Activated T-helper 17 cell treated with anti-CD3 and anti-CD28 coated beads, Interleukin-2, amount 50 U/mL, for 72 hours (primary cell): ENCODE measurements at places on chromosomes 4 and X. TPM values are rescaled to one million over a fixed set of nuclear protein-coding genes. Genes with fewer than 3 reads are reported as not detected.

DNA sequence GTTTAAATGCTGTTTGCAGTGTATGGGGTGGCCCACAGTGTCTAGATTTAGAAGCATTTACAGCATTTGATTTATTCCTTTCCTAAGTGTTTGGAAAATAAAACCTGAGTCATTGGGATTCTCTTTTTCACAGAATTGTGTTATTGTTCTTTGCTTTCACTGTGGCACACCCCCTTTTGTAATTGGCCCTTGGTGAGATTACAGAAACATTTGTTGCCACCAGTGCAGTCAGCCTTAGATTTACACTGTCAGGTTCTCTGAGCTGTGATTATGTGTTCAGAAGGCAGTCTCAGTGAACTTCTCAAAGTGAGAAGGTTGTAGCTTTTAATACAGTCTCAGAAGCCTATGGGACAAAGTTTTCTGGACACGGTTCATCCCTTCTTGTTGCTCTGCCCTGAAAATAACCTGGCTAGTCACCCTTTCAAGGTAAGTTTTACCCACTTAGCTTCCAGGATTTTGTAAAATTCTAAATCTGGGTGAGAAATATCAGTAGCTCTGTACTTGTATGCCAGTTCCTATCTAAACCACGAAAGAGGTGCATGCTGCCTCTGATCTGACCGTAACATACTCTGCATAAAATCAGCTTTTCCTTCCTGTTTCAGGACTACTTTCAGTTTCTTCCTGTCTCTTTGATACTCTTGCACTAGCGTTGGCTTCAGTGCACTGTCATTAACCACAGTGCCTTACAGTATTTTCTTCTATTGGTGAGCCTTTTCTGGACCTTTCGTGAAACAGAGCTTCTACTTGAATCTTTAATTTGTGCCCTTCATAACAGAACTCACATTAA is 12.6 kb downstream of the RUFY3 start:
- ATAC-seq, result peak; percentile 95

DNA sequence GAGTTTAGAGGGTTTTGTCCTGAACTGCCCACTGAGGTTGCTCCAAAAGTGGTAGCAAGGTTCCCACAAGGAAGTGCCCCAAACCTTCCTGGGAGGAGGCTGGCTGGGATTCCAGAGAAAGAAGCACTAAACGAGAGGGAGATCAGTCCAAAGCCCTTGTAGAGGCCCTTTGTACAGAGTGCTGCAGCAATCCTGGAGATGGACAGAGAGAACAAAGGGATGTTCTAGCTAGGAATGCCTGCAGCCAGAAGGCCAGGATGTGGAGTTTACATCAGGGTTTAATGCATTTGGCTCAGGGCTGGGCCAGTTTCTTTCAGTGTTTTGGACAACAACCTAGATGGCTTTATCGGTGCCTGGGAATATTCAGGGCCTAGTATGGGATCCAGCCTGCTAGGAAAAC is 2155.1 kb upstream of the AGA start:
- no peak for ATAC-seq

DNA sequence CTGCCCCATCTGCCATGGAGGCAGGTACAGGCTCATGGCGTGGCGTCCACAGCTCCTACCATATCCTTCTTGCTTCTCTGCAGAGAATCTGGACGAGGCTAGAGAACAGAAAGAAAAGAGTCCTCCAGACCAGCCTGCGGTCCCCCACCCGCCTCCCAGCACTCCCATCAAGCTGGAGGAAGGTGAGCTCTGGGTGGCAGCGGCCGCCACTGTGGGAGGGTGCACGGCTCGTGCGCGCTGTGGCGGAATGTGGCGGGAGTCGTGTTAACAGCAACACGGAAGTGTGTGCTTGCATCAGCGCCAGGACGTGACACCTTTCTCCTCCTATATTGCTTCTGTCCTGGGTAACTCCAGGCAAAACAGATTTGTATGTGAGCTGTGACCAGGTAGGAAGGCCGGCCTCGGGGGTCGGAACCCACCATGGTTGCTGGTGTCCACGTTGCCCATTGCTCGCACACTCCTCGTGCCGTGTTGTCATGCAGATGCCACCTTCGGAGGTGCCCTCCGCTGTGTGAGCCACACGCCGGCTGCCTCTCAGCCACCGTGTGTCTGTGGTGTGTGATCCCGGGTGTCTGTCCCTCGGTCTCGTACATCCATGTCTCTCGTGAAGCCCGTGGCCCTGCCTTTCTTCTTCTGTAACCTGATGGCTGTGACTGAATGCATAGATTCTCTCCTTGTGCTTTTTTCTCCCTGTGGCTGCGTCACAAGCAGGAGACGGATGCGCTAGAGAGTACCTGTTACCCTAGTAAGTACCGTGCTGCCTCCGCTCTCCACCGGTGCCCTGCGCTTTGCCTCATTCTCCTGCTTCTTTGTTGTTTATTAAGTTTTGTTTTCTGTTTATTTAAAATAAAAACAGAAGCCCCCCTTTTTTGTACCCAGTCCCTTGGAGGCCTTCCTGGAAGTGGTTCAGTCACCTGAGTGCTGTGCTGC is 37.0 kb downstream of the NOP14 start:
- no peak for ATAC-seq

The CXCR3 gene
- total RNA-seq, result 9.9 TPM

The ADH1C gene
- not detected for total RNA-seq

DNA sequence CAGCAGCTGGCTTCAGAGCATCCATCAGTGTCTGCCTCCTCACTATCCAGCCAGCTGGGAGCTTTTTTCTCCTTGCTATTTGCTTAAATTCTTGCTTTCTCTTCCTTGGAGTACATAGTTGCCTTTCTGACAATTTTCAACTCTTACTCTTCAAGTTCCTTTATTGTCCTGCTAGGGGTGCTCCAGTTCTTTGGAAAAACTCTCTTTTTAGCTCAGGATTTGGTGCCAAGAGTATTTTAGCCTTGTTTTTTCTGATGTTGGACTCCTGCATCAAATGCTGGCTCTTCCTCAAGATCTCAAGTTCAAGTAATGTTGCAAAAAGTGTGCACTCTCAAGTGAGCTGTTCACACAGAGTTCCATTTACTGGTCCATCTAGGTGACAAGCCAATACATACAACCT is 126.4 kb downstream of the KDR start:
- ATAC-seq, result no peak

The MAGED1 gene
- total RNA-seq, result 40.4 TPM

- ATAC-seq, result no peak
Observed at GRCh38 chr4:174640146-174640545, 117.9 kb upstream of the HPGD start.

DNA sequence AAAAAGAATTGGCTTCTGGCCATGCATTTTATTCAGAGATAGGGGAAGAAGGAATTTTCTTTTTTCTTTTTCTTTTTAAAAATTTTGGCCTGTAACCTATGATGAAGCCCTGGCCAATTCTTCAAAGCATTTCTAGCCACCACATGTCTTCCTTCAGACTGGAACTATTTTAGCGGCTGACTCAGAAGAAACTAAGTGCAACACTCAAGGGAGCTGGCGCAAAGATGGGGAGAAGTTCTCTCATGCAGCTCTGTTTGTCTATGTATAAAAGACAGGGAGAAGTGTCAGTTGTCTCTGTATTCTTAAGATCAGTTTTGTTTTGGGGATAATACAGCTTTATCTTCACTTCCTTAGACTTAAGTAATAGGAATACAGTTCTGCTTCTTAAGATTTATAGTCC is 46.1 kb downstream of the MBNL3 start:
- no peak for ATAC-seq

The MAGEC2 gene
- total RNA-seq, result not detected

GRCh38 chr4:135724421-135724820 is 1522.8 kb upstream of the PABPC4L start:
- ATAC-seq, result no peak

The XPNPEP2 gene
- 0.45 TPM for total RNA-seq
